ELR (cell line): ENCODE measurements at places on chromosomes 1 and 21.

- DNase-seq: no peak
Observed at GRCh38 chr1:10374442-10374860, 24.4 kb upstream of the PGD start.

DNA sequence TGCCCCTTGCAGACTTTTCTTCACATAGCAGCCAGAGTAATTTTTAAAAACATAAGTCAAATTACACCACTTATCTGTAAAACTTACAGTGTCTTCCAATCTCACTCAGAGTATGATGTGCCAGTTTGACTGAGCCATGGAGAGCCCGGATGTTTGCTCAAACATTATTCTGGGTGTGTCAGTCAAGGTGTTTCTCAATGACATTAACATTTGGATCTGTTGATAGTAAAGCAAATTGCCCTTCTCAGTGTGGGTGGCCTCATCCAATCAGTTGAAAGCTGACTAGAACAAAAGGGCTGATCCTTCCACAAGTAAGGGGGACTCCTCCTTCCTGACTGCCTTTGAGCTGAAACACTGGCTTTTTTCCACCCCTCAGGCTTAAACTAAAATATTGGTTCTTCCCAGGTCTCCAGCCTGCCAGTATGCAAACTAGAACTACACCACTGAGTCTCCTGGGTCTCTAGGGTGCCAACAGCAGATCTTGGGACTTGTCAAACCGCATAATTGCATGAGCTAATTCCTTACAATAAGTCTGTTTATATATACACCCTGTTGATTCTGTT, 157.9 kb upstream of the CTTNBP2NL start:
- DNase-seq: no peak

- DNase-seq: no peak
Observed at GRCh38 chr1:21874778-21875547, 62.1 kb downstream of the HSPG2 start.

DNA sequence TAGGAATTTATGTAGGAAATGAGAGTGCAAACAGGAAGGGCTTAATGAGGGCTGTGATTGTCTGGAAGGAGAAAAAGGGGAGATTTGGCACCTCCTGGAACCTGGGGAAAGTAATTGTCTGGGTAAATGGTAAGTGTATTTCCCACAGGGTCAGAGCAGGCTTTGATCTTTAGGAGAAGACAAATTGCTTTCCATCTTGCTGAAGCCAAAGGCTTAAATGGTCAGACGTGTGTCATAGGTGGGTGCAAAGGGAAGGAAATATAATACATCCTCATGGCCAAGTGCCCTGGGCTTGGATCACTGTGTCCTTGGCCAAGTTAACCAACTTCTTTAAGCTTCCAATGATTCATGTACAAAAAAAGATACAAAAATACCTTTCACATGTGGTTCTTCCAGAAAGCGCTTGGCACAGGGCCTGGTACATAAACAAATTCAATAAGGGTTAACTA, 1.3 kb upstream of the DUSP23 start:
- DNase-seq: peak; percentile 44

GRCh38 chr1:53737648-53738204, 1.2 kb downstream of the GLIS1 start:
- DNase-seq: no peak

DNA sequence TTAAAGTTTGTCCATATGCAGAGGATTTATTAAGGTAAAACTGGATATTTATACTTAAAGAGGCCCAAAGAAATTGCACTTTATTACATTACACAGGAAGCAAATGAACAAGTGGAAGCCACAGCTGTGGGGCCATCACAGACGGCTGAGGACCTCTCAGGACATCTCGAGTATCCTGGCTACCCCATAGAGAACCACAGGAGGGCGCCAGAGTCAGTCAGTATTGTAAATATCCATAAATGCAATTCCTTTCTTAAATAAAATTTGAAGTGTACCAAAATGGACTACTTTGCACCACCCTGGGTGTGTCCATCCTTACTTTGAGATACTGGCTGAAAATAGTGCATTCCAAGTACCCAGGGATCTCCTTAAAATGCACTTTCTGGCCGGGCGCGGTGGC, 257.2 kb downstream of the MRPL39 start:
- DNase-seq: peak; percentile 69

GRCh38 chr1:7595336-7595735, 175.8 kb upstream of the VAMP3 start:
- DNase-seq: no peak

DNA sequence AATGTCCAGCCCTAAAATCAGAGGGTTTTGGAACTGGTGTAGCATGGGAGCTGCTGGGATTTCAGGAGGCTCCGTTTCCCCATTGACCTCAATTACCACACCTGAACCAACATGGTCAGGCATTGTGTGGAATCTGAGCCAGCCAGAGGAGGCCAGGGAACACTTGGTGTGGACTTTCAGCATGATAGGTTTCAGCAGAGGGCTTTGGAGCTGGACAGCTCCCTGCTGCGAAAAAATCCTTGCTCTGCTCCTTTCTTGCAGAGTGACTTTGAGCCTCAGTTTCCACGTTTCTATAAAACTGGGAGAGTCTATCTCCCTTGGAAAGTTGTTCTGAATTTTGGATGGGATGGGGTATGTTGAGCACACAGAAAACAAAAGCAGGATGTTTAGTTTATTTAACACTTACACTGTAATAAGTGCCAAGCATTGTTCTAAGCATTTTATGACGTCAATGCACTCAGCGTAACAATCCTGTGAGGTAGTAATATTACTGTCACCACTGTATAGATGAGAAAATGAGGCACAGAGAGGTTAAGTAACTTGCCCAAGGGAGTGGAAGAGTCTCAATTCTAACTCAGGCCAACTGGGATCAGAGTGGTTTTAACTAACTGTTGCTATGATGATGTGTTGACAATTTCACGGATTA, 168.0 kb downstream of the GRIK3 start:
- DNase-seq: no peak

GRCh38 chr1:246647113-246647512, 77.1 kb upstream of the SCCPDH start:
- peak; percentile 33 for DNase-seq

- no peak for DNase-seq
Observed at GRCh38 chr21:32248571-32249461, 30.0 kb downstream of the MIS18A start.

GRCh38 chr1:46309401-46310159, 6.1 kb downstream of the UQCRH start:
- no peak for DNase-seq

DNA sequence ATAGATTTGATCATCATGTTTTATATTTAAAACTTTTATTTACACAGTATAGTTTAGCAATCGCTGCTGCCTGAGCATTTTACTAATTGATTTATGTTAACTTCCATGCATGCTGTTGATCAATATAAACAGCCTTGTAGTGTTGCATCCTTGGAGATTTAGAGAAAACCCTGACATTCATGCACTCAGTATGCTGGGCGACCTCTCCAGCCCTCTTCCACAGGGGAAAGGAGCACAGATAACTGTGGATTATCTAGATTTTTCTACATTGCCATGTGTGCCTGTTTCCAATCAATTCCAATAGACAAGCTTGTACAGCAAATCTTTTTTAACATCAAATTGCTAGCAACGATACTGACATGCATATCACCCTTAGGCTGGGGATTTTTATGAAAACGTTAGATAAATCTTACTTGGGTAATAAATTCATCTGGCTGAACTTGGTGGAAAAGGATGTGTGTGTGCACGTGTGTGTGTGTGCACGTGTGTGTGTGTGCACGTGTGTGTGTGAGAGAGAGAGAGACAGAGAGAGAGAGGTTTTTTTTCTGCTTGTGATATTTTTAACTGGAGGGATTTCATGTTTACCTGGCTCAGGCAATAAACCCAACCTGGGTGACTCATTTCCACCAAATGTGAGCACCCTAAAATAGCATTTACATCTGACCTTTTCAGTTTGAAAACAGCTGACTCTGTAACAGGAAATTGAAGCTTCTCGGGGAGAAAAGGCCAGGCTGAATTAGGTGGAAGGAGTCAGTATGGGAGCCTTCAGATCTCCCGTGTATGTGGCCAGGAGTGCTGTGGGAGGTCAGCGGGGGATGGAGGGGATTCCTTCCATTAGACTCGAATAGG, 339.8 kb downstream of the PRDM2 start:
- DNase-seq: no peak

- DNase-seq: peak; percentile 40
Observed at GRCh38 chr1:168379104-168379860, 98.6 kb downstream of the TBX19 start.

- DNase-seq: no peak
Observed at GRCh38 chr1:10630661-10631120, 155.9 kb downstream of the PEX14 start.

DNA sequence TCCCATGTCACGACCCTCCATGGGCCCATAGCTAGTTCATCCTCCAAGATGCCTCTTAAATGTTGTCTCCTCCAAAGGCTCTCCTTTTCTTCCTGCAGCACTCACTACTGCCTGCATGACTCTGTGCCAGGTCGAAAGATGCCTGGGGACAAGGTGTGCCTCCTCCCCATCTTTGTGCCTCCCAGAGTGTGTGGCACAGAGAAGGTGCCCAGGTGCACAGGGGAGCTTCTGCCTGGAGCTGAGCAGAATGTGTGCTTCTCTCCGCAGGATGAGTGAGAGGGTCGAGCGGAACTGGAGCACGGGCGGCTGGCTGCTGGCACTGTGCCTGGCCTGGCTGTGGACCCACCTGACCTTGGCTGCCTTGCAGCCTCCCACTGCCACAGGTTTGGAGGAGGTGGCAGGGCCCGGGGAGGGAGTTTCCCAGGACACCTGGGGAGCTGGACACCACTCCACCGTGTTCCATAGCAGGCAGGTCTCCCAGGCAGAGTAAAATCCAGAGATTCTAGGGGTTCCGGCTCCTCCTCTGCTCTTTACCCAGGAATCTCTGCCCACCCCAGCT, 6.9 kb upstream of the PPM1J start:
- DNase-seq: no peak
